SHP77 (cell line): ENCODE measurements at places on chromosomes 1 and 21.

- no peak for DNase-seq
Measured at GRCh38 chr1:162347281-162347680, 29.4 kb downstream of the SPATA46 start.

DNA sequence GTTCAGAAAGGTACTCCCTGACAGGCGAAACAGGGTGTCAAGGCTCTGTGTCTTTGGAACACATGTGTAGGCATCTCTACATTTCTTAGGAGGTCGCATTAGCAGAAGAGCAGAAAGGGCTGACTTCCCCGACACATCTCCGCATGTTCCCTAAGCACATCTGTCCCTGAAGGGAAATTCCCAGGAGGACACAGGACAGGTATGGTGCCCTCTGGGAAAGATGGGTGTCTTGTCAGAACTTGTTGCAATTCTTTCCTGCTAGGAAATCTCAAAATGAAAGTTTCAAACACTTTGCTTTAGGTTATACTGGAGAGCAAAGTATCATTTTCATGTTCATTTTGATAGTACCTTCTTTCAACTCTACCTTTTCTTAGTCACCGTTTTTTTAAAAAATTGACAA lies 2.0 kb downstream of the DSCAM start:
- no peak for DNase-seq

- no peak for DNase-seq
Measured at GRCh38 chr1:6322161-6322560, 61.3 kb upstream of the GPR153 start.

GRCh38 chr21:45341779-45342178 lies 54.1 kb upstream of the POFUT2 start:
- DNase-seq: no peak

GRCh38 chr21:40490408-40490807 lies 356.6 kb downstream of the DSCAM start:
- DNase-seq: no peak

DNA sequence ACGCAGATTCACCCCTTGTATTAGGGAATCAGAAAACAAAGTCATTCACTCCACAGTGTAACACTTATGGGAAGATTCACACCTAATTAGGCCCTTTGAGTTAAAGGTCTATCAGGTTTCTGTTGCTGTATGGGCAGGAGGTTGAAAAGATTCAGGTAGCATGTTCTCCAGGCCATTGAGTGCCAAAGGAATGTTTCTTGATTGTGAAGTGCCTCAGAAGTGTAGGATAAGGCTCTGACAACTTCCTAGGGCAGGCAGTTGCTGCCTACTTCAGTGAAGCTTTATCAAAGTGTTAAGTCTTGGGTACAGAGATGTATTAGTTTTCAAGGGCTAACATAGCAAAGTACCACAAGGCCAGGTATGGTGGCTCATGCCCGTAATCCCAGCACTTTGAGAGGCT lies 48.7 kb upstream of the RGS18 start:
- no peak for DNase-seq

DNA sequence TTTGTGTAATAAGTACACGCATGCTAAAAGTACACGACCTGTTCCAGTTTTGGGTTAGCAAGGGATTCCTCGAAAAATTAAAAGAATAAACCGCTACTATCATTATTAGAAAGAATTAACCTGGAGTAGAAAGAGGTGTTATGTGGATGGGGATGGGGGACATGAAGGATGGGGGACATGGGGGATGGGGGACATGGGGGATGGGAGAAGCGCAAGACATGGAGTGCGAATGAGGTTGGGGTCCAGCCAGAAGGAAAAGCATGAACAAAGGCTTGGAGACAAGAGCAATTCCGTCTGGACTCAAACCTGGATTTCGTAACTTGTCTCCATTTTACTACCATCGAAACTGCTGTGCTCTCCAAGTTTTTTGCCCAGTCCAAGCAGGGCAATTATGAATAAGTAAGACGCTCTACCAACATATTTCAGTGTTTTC lies 591 bp upstream of the KDM1A start:
- no peak for DNase-seq

GRCh38 chr1:9822897-9823692 lies 670 bp downstream of the CLSTN1 start:
- no peak for DNase-seq
